ENCODE measurements at places on chromosomes 16 and 17. TPM values are rescaled to one million over a fixed set of nuclear protein-coding genes. Genes with fewer than 3 reads are reported as not detected.

DNA sequence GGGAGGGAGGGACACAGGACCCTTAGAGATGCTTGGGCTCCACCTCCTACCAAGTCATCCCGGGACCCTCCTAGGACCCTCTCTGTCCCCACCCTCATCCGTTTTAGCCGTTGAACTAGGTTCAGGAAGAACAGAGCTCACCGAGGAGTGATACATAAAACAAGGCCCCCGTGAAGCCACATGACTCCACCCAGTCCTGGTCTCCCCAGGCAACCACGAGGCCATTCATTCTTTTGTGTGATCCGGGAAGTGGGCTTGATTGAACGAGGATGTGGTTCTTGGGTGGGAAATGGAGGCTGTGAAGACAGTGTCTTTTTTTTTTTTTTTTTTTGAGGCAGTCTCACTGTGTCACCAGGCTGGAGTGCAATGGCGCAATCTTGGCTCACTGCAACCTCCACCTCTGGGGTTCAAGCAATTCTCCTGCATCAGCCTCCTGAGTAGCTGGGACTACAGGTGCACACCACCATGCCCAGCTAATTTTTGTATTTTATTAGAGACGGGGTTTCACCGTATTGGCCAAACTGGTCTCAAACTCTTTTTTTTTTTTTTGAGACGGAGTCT, 14.8 kb downstream of the TRARG1 start:
- DNase-seq: no peak

DNA sequence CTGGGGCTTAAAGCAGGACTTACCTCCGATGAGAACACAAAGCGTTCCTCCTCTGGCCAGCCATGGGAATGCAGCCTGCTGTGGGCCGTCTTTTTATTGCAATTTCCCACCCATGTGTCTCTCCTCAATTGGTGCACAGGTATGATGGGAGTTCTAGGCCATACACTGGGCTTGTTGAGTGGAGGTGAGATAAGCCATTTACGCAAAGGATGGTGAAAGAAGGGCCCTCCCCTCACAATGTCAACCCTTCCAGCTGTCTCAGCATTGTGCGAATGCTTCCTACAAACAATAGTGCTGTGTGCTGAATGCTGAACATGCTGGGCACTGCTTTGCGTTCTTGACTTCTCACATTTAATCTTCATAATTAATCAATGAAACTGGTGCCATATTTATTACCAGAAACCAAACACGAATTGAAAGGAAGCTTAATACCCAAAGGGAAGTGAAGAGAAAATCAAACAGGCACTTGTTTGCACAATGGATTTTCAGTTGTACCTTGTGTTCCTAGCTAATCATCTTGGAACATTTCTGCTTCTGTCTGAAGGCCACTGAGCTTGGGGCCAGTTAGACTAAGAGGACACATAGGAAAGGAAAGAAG, at the start of gene GP2:
Gene GP2, minus strand, starts transcription at position 70 of the 598 bp plus-strand sequence. CDS start 1,082 bp downstream, outside the sequence.
- DNase-seq: no peak

DNA sequence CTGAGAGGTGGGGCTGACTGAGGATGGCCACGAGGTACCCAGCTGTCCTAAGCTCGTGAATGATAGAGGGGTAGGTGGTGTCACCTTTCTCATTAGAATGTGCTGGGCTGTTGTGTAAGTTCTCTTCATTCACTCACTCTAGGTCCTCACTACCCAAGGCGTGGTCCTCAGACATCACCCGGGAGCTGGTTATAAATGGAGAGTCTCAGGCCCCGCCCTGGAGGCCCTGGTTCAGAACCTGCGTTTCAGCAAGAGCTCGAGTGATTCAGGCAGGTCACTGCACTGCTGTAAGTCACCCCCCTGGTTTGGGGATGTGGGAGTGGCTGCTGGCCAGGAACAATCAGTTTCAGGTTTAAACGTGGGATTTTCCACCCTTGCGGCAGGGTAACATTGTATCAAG, 139.8 kb downstream of the FOXL1 start:
- no peak for DNase-seq

Gene TPSB2
- not detected for polyA plus RNA-seq

All from renal cortex interstitium (tissue), 15 donors.